ENCODE measurements at places on chromosomes 3 and 15.

DNA sequence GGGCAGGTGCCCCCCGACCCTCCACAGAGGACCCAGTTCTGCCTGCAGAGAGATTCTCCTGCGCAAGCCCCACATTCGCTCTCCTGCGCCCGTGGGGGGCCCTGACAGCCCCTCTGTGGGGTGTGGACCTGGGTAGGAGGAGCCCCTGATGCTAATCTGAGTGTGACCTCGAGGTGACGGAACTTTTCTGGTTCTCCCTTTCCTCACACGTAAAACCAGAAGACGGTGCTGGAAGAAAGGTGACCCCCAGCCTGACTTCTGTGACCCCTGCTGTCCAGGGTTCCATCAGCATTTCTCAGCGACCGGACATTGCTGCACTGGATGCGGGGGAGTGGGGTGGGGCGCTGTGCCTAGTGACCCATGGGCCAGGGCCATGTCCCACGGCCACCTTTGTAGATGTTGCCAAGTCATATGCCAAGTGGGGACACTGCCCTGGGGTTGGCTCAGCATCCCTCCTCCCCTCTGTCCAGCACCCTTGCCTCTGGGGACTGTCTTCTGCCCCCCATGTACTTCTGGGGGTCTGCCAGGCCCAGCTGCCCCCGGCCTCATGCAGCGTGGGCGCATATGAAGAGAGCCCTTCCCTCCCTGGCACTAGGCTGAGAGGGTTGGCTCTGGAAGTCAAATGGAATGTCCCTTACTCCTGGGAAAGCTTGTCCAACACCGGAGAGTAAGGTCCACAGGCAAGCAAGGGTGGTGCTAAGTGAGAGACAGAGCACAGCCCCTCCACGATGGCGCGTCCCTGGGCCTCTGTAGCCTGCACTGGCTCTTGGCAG, 129.1 kb upstream of the MEF2A start:
- DNase-seq: no peak

DNA sequence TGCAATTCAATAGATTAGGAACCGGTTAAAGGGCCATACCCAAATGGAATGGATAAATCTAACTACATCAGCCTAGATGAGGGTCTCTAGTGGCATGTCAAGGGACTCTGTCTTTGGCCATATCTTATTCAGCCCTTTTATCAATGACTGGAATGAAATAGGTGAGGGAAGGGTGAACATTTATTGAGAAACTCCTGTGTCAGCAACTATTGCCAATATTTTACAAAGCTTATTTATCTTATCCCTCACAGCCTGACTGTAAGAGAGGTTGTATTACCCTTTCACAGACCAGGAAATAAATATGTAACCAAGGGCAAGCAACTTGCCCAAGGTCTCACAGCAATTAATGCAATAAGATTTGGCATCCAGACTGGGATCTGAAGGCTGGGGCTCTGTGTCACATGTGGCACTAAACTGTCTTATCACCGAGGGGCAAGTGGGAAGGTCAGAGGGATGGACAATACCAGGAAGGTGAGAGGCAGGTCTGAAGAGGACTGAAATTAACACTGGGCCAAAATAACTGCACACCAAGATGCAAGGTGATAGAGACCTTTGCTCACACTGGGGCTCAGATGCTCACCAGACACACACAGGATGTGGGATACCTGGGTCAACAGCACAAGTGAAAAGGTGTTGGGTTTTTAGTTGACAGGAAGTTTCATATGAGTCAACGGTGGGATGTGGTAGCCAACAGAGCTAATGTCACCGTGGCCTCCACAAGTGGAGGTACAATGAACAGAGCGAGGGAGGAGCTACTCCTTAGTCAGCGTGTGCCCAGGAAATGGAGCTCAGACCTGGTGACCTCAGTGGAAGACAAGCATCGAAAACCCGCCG, 261.3 kb downstream of the RPLP1 start:
- no peak for DNase-seq

DNA sequence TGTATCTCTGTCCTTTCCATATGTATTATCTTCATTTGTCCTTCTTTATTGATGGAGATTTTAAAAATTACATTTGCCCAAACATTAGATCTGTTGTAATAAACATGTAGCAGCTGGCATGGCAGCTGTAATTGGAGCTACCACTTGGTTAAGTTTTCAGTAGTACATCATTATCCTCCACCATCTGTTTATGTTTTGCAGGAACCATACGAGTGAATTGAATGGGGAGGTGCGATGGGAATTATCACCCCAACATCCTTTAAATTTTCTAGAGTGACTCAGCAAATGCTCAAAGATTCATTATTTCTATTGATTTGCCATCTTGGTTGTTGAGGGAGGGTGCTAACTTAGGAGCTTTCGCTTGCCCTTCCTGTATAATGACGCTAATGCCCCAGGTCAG, 32.6 kb upstream of the NOX5 start:
- DNase-seq: no peak

DNA sequence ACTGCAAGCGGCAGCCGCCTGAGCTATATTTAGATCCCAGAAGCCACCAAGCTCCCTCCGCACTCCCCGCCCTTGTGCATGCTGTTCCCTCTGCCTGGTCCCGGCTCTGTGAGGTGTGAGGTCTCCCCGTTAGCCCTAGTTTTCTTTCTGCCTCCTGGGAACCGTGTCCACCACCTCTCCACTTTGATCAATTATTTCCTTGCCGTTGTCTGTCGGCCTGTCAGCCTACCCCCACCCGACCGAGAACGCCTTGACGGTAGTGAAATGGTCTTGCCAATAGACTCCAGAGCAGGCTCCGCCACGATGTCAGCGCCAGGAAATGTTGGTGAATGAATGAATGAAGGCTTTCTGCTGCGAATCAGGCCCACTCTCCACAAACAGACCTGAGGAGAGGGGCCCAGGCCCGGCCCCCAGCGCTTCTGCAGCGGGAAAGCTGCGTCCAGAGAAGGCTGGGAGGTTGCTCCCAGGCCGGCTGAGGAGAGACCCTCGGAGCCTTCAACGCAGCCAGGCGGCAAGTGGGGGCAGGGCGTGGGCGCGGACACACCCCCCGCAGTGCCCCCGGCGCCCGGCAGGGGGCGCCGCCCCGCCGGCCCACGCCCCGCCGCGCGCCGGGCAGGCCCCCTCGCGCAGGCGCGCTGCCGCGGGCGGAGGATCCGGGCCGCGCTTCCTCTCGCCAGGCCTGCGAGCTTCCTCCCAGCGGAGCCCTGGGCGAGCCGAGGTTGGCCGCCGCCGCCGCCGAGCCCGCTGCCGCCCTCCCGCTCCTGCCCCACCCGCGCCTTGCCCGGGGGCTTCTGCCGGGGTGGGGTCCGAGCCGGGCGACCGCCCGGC, at the start of gene CSK:
Gene CSK (plus strand): TSS at position 650 of the 828 bp plus-strand sequence. CDS start 16,218 bp downstream, outside the sequence.
- DNase-seq: peak; percentile 98

GRCh38 chr3:169297214-169297613, 366.3 kb downstream of the MECOM start:
- no peak for DNase-seq
